Fibroblast of villous mesenchyme (primary cell): ENCODE measurements at places on chromosomes 7 and 10. TPM values are rescaled to one million over a fixed set of nuclear protein-coding genes. Genes with fewer than 3 reads are reported as not detected.

DNA sequence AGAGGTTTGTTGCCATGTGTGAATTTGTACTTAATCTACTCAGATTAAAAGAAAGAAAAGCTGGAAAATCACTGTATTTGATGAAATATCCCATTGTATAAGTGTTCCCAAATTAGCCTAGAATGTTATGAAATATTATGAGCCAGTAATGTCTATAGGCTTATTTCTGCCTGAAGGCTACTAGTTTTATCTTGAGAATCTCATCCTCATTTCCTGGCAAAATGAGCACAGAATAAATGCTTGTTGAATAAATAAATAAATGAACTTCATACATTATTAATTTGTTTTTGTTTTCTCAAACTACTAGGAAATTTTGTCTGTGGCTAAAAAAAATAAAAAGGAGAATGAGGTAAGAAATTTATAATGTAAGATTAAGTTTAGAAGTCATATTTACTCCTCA is 25.5 kb downstream of the HELLS start:
- DNase-seq, result peak; percentile 30

DNA sequence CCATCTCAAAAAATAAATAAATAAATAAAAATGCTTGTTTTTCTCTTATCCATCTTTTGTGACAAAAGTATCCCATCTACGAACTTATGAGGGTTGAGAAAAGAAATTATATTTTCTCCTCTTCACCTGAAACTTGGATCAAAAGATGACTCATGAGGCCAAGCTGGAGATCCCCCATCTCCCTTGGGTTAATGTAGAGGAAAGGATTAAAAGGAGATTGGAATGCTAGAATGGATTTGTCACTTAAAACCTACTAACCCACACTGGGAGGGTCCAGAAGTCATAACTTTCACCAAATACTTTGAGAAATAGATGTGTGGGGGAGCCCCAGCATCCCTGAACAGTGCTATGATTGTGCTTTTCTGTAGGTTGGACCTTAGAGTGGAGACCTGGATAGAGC is 46.3 kb upstream of the PIK3CG start:
- DNase-seq, result no peak

DNA sequence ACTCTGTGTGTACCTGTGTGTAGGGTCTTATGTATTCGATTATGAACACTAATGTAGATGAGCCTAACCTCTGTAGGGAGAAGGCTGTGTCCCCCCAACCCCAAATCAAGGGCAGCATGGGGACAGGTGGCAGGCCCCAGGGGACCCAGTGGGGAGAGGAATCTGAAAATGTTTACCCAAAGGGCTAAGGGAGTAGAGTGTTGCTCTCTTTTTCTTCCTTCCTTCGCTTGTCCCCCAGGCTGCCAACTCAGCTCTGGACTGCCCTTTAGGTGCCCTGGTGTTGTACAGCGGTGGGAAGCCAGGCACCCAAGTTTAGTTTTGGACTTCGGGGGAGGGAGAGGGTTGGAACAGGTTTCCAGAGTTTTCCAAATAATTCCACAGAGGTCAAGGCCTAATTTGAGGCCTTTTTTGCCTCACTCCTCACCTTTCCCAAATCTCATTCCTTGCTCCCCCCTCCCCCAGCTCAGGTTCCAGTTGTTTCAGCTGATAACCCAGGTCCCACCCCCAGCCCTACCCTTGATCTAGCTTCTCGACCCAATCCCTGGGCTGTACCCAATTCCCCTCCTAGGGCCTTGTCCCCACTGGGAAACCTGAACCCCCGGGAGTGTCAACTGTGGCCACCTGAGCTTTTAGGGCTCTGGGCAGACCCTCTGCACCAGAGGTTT is 9.1 kb upstream of the PAX2 start:
- DNase-seq, result no peak

- DNase-seq, result no peak
These were observed 61.6 kb downstream of the CLEC2L start for GRCh38 chr7:139585042-139585441.

The ELAPOR2 gene
- total RNA-seq, result 1.7 and 8.4 TPM in 2 replicates

The MYOZ1 gene
- total RNA-seq, result 0.32 and 0.43 TPM in 2 replicates

DNA sequence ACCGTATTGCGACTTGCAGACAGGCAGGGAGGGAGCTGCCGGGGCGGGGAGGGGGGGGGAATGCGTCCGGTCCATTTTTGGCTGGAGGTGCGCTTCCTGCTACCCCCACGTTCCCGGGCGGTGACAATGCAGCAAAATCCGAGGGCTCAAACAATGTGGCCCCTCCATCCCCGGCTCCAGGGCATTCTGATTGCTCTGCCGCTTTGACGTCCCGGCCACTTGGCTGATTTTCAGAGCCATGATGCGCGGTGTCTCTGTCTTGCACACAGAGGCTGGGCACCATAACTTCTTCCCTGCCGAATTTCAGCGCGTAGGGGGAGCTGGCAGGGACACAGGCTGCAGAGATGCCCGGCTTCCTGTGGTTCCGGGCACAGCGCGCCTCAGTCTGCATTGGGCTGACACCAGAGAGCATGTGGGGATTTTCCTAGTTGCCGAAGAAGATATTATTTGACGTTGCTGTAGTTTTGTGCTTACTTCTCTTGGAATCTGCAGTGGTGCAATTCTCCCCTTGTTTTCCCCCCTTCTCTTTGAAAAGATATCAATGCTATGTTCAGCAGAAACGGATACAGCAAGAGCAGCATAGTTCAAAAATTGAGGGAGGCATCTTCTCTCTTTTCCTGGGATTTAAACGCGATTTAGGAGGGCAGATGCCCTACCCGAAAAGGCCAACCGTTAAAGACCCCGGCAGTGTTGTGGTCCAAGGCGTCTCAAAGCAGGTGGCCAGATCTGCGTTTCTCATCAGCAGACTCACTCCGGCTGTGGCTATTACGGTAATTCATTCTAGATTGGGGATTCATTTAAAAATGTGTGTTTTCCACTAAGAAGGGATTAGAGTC is 1.4 kb downstream of the HECW1 start:
- no peak for DNase-seq

The MACC1 gene
- under 0.01 TPM in 2 replicates for total RNA-seq
